ENCODE measurements at places on chromosomes 2 and 18.

GRCh38 chr2:148754864-148755263, 110.3 kb downstream of the EPC2 start:
- no peaks in the 10 kb centered on the region for H3K4me1 ChIP-seq
- peak; percentile 26 for DNase-seq
- peaks cover 10% of the 10 kb centered on the region for H3K36me3 ChIP-seq
- H3K4me3 ChIP-seq = no peak overlapping the region
- no peaks in the 10 kb centered on the region for H3K27me3 ChIP-seq

DNA sequence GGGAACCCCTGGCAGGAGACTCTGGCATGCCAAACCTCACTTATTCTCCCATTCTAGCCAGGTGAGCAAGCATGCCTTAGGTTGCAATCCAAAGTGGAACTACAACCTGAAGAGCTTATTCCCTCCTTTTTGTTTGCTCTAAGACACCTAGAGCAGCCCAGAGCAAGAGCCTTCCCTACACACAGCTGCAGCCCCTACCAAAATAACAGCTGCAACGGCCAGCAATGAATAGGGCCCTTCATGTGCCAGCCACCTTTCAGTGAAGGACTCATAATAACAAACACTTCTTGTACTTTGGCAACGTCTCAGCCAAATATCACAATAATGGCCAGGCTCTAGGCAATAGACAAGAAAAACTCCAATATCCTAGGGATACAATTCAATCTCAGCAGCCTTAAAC, 178.7 kb downstream of the ALK start:
- no peaks in the 10 kb centered on the region for H3K36me3 ChIP-seq
- DNase-seq = no peak
- no peak overlapping the region for H3K4me3 ChIP-seq
- H3K27ac ChIP-seq = no peak overlapping the region
- H3K4me1 ChIP-seq = no peaks in the 10 kb centered on the region
- H3K27me3 ChIP-seq = no peaks in the 10 kb centered on the region

- H3K27ac ChIP-seq = no peak overlapping the region
- H3K36me3 ChIP-seq = no peaks in the 10 kb centered on the region
- H3K4me3 ChIP-seq = no peak overlapping the region
- peaks cover 6% of the 10 kb centered on the region for H3K4me1 ChIP-seq
- H3K27me3 ChIP-seq = no peaks in the 10 kb centered on the region
Measured at GRCh38 chr2:135225781-135226180, 173.7 kb downstream of the RAB3GAP1 start.

GRCh38 chr18:72826736-72827135, 41.1 kb downstream of the NETO1 start:
- H3K4me3 ChIP-seq = no peak overlapping the region
- H3K4me1 ChIP-seq = no peaks in the 10 kb centered on the region

DNA sequence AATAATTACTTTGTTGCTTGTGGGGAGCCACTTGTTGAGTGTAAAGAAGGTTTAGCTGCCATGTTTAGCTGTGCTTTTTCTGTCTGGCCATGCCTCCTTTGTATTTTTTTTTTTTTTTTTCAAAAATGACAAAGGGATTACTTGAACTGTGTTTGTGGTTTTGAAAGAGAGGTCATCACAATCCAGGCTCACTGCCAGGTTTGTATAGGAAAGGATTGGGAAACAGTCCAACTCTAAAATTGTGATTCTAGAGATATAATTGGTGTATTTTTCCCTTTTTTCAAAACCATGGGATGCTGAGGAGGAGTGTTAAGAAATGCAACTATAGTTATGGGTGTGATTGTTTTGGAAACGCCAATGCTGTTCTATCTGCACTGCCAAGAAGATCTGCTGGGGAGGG, 4.3 kb downstream of the ITPRIPL1 start:
- DNase-seq = no peak
- H3K27ac ChIP-seq = no peak overlapping the region
- peaks cover 22% of the 10 kb centered on the region for H3K27me3 ChIP-seq
- H3K4me1 ChIP-seq = peaks cover 21% of the 10 kb centered on the region

DNA sequence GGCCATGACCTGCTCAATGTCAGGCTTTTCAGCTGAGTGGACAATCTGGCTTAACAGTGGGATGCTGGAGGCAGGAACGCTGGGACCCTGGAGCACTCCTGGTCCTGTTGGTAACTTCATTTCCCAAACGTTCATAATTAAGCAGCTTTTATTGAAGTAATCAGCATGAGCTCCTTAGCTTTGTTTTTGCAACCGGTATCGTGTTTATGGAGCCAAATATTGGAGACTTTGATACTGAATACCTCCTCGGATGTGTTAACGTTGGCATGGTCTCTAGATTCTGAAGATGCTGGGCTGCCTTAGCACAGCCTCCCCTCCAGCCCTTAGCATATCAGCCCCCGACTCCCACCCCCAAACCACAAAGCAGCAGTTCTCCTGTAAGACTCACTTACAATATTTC, 60.7 kb downstream of the OSR1 start:
- H3K36me3 ChIP-seq = no peaks in the 10 kb centered on the region
- no peak for DNase-seq
- H3K27me3 ChIP-seq = no peaks in the 10 kb centered on the region
- peaks cover 10% of the 10 kb centered on the region for H3K4me1 ChIP-seq
- no peak overlapping the region for H3K27ac ChIP-seq

DNA sequence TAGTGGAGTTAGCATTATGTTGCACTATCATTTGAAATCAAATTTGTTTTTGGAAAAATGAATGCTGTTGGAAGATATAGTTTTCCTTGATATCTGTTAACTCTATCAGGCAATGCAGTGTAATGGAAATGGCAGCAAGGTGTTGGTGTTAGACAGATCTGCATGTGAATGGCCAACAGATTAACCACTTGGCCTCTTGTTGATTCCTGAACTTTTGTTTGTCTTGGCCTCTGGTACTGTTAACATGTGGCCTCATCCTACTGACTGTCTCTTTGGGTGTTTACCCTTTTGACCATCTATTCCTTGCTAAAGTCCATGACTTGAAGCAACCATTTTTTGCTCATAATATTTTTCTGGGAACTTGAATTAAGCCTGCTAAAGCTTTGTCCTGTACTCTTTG, 110.2 kb upstream of the CDH2 start:
- no peaks in the 10 kb centered on the region for H3K36me3 ChIP-seq
- H3K27me3 ChIP-seq = no peaks in the 10 kb centered on the region
- no peaks in the 10 kb centered on the region for H3K4me1 ChIP-seq
- DNase-seq = no peak
- no peak overlapping the region for H3K27ac ChIP-seq

DNA sequence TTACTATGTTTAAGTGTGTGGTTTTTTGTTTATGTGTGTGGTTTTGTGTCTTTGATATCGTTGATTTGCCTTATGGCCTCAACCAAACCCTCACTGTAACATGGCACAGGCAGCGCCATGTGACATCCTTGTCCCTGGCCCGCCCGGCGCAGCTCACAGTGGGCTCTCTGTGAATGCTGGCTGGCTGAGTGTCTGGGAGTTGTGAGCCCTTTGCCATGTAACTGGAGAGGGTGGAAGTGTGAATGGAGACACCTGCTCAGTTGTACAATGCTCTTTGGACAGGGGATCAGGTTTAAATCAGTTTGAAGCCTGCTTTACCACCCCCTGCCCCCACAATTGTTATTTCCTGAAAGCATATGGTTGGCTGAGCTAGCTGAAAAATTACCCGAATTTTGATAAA, 41.8 kb downstream of the TCF7L1 start:
- no peak overlapping the region for H3K4me3 ChIP-seq
- H3K4me1 ChIP-seq = peaks cover 20% of the 10 kb centered on the region
- no peak for DNase-seq
- H3K36me3 ChIP-seq = no peaks in the 10 kb centered on the region

- no peaks in the 10 kb centered on the region for H3K27me3 ChIP-seq
- no peaks in the 10 kb centered on the region for H3K36me3 ChIP-seq
- H3K27ac ChIP-seq = no peak overlapping the region
Measured at GRCh38 chr2:99865818-99866676, 276.3 kb downstream of the AFF3 start.

DNA sequence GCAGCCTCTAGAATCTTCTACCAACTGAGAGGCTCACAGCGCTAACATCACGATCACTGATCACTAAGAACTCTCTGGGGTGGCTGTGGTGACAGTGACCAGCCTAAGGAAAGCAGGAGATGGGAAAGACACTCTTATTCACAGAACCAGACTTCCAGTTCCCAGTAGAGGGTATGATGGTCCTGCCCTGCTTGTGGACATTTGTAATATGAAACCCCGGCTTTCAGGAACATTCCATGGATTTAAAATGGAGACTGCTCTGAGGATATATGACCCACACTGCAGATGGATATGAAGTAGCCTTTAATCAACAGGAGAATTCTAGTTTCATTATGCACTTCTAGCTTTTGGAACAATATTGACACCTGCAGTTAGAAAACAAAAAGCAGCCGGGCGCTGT, 131.8 kb downstream of the AFF3 start:
- no peaks in the 10 kb centered on the region for H3K27me3 ChIP-seq
- peaks cover 10% of the 10 kb centered on the region for H3K36me3 ChIP-seq
- H3K27ac ChIP-seq = no peak overlapping the region

DNA sequence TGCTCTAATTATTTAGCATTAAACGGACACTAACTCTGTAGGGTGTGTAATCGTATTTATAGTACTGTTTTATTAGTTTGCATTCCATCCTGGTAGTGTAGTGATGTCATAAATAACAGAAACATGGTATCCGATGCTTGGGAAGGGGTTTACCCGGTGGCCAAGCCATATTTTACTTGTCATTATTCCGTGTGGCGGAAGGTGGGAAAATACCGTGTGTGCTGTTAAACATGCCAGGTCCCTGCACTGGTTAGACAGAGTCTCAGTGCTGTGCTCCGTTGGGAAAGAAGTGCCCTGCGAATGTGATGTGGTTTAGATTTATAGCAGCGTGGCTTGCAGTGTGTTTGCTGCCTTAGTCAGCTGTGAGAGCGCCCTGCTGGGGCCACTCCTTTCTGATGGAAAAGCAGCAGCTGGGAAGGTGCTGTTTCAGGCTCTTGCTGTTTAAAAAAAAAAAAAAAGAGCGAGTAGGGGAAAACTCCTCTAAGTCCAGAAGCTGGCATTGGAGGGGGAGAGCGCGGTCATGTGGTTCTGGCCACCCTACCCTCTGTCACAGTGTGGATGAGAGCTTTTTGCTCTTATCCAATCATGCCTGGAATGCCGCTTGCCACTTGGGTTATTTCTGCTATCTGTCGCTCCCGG, 211.0 kb downstream of the NEDD4L start:
- no peak overlapping the region for H3K27ac ChIP-seq
- no peaks in the 10 kb centered on the region for H3K4me1 ChIP-seq
- H3K27me3 ChIP-seq = no peaks in the 10 kb centered on the region
- no peak for DNase-seq
- peaks cover 15% of the 10 kb centered on the region for H3K36me3 ChIP-seq

- no peak overlapping the region for H3K27ac ChIP-seq
- peaks cover 18% of the 10 kb centered on the region for H3K4me1 ChIP-seq
- H3K36me3 ChIP-seq = no peaks in the 10 kb centered on the region
- H3K4me3 ChIP-seq = no peak overlapping the region
- DNase-seq = peak; percentile 78
Measured at GRCh38 chr18:79681484-79682387, 2.1 kb downstream of the CTDP1 start.

GRCh38 chr2:231009236-231009919, 13.5 kb downstream of the SPATA3 start:
- no peaks in the 10 kb centered on the region for H3K27me3 ChIP-seq
- H3K36me3 ChIP-seq = no peaks in the 10 kb centered on the region
- no peak overlapping the region for H3K27ac ChIP-seq
- no peaks in the 10 kb centered on the region for H3K4me1 ChIP-seq
- DNase-seq = no peak

DNA sequence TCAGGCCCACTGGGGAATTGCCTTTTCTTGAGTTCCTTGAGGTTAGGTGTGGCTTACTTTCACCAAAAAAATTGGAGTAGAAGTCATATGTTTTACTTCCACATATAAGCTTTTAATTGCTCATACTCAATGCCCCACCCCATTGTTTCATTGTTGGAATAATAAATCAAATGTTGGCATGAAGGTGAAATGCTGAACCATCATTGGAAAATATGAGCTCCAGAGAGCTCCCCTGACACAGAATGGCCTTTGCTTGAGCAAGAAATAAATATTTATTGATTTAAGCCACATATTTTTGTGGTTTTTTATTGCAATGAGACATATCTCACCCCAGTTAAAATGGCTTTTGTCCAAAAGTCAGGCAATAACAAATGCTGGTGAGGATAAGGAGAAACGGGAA, 167.3 kb upstream of the SRD5A2 start:
- H3K36me3 ChIP-seq = no peaks in the 10 kb centered on the region
- no peak overlapping the region for H3K4me3 ChIP-seq
- no peak overlapping the region for H3K27ac ChIP-seq
- H3K27me3 ChIP-seq = no peaks in the 10 kb centered on the region
- H3K4me1 ChIP-seq = no peaks in the 10 kb centered on the region

- H3K4me3 ChIP-seq = no peak overlapping the region
- H3K27ac ChIP-seq = no peak overlapping the region
- no peaks in the 10 kb centered on the region for H3K4me1 ChIP-seq
- DNase-seq = no peak
- peaks cover 88% of the 10 kb centered on the region for H3K36me3 ChIP-seq
Measured at GRCh38 chr2:43576981-43577892, 18.6 kb downstream of the THADA start.

DNA sequence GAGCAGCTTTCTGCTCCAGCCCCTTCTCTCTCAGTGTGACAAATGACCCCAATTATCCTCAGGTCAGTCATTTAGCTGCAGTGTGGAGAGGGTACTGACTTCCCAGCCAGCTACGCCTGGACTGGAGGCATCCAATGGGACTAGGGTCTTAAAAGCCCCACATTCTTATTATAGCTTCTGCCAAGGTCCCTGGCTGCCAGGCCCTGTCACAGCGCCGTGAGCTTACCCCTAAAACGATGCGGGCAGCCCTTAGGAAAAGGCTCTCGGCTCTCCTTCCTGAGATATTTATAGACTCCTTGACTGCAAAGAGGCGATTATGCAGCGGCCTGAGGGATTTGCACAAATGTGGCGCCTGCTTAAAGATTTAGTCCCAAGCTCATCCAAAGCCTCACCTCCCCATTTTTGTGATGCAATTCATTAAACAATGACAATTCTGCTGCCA, 69.2 kb upstream of the EDAR start:
- no peak for DNase-seq
- no peaks in the 10 kb centered on the region for H3K36me3 ChIP-seq

GRCh38 chr18:13672657-13673056, 53.7 kb downstream of the FAM210A start:
- H3K27me3 ChIP-seq = no peaks in the 10 kb centered on the region
- no peak for DNase-seq
- no peaks in the 10 kb centered on the region for H3K4me1 ChIP-seq
- H3K27ac ChIP-seq = no peak overlapping the region

DNA sequence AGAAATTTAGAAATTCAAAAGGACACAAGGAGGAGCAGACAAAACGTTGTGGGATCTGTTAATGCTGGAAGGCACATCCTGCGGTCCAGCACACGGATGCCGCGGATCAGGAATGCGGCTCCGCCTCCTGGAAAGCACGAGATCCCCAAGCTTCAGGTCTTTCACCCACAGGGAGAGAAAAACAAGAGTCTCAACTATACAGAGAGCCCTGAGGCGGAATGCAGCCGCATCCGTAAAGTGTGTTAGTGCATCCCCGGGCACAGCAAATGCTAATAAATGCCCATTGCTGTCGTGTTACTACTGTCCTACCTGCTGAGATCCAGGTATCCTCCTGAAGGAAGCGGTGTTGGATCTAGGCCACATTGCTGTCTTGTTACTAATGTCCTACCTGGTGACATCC, 303.9 kb downstream of the EIPR1 start:
- no peak overlapping the region for H3K4me3 ChIP-seq
- H3K27me3 ChIP-seq = no peaks in the 10 kb centered on the region
- no peaks in the 10 kb centered on the region for H3K4me1 ChIP-seq
- H3K36me3 ChIP-seq = no peaks in the 10 kb centered on the region
- no peak for DNase-seq
- no peak overlapping the region for H3K27ac ChIP-seq
